ENCODE measurements at places on chromosomes 12 and 14.

DNA sequence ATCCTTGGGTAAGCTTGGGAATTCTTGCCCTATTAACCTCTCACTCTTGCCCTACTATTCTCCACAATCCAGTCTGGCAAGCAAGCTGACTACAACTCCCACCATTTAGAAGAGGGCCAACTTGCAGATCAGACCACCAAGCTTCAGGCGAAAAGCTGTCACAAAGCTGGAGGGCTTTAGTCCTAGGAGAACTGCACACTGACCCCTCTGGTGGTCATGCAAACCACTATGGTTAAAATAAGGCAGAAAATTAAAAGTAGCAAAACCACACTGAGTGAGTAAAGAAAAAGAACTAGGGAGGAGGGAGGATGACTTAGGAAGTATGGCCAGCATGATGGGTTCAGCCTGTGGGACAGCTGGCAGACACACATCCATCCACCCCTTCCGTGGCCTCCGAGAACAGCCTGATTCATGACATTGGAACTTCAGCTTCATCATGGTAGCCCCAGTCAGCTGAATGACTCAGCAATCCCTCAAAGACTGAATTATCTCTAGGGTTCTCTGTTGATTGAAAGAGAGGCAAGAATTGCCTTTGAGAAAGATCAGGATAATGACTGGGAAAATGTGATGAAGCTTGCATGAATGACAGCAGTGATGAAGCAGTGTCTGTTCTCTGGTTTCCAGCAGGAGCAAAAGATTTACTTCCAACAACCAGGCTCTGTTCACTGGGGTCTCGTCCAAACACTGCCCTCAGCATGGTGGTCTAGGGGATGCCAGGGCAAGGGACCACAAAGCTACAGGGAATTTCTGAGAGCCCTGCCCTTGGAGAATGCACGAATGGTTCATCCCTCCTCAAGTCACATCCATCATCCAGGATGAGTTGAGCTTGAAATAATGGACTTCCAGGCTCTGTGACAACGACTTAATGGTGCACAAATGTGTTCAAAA, 24.4 kb downstream of the PITPNM2 start:
- no peak for DNase-seq

GRCh38 chr14:47988175-47988574, 312.8 kb upstream of the MDGA2 start:
- no peak for DNase-seq

DNA sequence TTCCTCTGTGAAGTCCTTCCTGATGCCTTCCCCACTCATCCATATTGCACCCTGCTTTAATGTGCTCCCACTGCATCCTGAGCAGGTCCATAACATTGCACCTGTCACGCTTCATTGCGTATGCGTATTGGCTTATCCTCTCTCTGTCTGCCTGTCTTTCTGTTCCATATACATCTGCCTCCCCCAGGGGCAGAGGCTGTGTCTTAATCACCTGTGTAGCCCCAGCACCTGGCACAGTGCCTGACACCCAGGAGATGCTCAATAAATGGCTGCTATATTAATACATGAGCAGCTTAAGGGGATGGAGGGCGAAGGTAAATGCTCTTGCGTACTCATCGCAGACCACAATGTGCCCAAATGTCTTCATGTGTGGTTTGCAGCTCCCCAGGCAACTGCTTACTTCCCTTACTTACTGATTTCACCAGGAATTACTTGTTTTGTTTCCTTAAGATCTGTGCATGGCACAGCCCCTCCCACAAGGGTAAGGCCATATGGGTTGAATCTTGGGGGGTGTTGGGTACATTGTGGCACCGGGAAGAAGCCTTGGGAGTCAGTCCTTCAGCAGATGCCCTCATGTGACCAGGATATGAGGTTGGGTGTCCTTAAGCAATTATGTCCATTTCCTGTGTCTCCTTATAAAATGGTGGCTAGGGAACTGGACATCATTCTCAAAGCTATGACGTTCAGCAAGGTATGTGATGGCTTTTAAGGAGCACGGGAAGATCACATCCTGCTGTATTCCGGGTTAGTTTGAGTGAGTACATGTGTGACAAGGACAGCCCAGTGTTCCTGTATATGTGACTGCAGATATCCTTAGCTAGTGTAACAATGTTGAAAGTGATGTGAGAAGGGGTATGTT, 848 bp upstream of the CPNE6 start:
- DNase-seq: no peak

DNA sequence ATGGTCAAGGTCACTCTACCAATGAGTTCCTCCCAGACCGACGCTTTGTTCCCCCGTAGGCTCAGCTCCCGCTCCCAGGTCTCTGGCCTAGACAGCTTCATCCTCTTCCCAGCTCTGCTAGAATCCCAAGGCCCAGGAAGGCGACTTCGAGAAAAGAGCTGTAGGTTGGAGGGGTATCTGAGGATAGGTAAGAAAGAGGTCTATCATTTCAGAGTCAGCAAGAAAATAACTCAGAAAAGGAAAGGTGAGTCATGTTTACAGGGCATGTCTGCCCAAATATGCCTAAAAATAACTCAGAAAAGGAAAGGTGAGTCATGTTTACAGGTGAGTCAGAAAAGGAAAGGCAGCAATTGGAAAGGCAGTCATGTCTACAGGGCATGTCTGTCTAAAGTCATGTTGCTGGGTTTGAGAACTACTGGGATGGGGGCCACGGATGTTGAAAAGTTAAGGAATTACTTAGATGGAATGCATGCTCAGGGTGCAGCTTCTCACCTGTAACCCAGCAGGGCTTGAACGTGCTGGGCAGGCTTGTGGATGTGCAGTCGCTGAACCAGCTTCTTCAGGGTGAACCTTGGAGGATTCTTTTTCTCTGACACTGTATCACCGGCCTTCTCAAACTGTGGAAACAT, 12.2 kb downstream of the TEP1 start:
- DNase-seq: no peak

- DNase-seq: no peak
Observed at GRCh38 chr14:20998674-20999366, at the start of gene SLC39A2. Gene SLC39A2, plus strand, starts transcription at chr14:20999293. Its CDS starts 154 bp downstream, at chr14:20999447.

All from CD4-positive, alpha-beta T cell (primary cell).